Astrocyte of the hippocampus (primary cell): ENCODE measurements at places on chromosomes 6 and 20.

- DNase-seq = peak; percentile 66
Measured at GRCh38 chr6:27650620-27651370, 177.9 kb upstream of the ZNF184 start.

DNA sequence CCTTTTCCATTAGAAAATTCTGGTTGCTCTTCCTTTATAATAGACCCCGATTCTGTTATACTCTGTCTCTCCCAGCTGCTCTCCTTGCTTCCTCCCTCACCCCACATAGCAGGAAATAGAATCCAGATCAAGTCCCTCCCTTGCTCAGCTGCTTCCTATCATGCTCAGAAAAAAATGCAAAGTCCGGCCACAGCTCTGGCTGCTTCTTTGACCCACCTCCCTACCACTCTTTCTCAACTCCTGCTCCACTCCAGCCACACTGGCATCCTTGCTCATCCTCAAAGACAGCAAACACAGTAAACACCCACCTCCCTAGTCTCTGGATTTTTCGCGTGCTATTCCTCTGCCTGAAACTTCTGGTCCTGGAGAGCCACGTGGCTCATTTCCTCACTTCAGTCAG, 9.1 kb upstream of the SLC22A16 start:
- DNase-seq = no peak

GRCh38 chr6:148747145-148747470, 278 bp downstream of the UST start:
- DNase-seq = peak; percentile 77

- no peak for DNase-seq
Measured at GRCh38 chr6:106702451-106703110, 73.2 kb downstream of the QRSL1 start.

- DNase-seq = no peak
Measured at GRCh38 chr20:32965581-32966373, 38.5 kb downstream of the SUN5 start.

DNA sequence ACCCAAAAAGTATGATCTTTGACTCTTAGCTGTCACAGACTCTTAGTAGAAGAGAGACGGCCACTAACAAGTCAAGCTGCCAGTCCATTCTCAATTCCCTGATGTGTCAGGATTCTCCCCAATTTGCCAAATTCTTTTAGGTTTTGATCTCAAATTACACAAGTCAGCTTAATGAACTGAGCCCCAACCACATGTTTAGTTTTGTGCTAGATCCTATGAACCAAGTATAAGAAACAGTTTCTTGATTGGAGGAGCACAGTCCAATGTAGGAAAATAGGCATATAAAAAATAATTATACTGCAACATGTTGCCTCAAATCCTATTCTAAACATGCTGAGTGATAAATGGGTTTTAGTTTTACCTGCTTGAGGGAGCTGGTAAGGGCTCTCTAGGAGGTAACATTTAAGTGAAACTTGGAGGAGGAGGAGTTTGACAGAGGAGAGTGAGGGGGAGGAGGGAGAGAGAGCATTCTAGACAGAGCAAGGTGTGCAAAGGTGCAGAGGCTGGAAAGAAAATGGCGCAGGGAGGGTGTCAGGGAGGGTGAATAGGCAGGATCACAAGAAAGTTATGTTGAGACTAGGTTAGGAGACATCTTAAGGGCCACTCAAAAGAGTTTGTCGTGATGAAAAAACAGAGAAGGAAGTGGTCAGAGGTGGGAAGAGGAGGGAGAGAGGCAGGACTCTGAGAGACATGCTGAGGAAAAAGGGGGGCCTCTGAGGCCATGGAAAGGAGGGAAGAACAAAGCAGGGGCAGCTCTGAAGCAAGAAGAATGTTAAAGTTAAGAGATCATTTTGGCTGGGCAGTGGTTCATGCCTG, 22.8 kb upstream of the FAM83C start:
- DNase-seq = peak; percentile 44

DNA sequence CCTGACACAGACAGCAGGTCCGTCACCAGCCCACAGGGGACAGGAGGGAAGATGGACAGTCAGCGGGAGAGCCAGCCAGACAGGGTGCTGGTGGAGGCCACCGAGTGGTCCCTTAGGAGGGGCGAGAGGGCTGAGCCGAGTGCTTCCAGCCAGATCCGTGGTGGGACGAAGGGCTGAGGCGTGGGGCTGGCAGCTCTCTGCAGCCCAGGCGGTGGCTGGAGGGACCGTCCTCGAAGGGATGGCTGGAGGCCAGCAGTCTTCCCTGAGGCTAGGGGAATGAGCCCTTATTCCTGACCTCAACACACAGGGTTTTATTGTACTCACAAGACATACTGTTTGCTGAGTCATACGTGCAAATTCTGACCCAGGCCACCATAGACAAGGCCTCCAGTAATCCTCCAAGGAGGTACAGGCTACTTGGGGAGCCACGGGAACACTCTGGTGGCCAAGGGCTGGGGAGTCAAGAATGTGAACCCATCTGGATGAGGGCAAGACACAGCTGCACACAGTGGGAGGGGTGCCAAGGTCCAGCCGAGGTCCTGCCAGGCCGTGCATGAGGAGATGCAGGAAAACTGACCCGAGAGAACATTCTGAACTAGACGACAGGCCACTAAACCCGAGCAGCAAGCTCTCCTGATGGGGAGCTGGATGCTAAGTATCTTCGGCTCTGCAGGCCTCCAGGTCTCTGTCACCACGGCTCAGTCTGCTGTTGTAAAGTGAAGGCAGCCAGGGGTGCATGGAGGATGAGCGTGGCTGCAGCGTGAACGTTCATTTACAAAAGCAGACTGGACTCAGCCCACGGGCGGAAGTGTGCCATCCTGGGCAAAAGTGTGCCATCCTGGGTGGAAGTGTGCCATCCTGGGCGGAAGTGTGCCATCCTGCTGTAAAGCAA, 242.5 kb downstream of the TTLL2 start:
- DNase-seq = peak; percentile 41
